ENCODE measurements at places on chromosomes 3 and 15. TPM values are rescaled to one million over a fixed set of nuclear protein-coding genes. Genes with fewer than 3 reads are reported as not detected.
A peak's percentile ranks its signal among the peaks of the same experiment; 100 is the strongest.

- DNase-seq: no peak
These were observed 512.6 kb upstream of the ADAMTS9 start for GRCh38 chr3:65200310-65200970.

Gene PP2D1
- polyA plus RNA-seq: 0.91 TPM

Gene DPPA2
- polyA plus RNA-seq: not detected

DNA sequence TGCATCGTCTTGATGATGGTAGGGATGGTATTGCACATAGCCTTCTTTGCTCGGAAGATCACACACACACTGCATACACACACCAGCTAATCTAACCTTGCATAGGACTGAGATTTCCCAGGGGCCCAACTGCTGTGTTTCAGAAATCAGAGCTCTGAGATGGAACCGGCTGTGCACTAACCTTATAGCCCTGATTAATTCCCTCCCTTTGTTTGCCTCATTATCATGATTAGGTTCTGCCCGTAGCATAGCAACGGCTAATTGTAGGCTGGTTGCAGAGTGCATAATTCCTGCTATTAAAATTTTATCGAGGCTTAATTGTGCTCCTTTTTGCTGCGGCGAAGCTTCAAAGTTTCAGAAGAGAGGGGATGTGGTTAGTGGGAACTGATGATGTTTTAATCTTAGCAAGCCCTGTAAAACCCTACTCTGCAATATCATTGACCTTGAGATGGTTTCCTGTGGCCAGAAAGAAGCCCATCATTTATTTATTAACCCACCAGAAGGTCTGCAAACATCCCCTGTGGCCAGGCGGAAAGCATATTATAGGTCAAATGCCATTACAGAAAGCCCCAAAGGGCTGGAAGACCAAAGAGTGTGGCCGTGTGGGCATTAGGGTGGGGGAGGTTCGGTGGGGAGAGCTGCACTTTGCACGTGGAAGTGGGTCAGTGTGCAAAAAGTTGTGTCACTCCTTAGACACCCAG, 56.2 kb upstream of the GLCE start:
- DNase-seq: no peak

DNA sequence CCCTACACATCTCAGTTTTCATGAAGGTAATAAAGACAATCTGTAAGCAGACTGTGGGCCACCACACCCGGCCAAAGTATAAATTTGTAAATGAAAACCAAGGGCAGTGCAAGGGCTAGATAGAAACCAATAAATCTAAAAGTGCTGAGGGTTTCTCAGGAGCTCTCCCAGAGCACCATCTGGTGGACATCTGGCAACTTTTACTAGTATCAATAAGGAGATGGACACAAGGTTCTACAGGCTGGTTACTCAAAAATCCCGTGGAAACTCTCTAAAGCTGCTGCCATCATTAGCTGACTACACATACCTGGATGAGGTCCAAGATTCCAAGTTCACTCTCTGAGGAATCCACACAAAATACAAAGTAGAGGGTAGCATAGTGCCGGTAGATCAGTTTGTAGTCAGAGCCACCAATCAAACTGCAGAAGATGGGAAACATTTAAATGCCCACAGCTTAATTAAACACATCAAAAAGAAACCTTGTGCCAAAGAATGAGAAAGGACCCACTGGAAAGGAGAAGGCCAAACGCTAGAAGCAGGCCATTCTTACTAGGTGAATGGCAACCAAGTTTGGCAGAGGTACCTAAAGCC, 5.5 kb downstream of the AP3S2 start:
- no peak for DNase-seq

GRCh38 chr15:68210821-68211655, 5.9 kb upstream of the CALML4 start:
- no peak for DNase-seq

DNA sequence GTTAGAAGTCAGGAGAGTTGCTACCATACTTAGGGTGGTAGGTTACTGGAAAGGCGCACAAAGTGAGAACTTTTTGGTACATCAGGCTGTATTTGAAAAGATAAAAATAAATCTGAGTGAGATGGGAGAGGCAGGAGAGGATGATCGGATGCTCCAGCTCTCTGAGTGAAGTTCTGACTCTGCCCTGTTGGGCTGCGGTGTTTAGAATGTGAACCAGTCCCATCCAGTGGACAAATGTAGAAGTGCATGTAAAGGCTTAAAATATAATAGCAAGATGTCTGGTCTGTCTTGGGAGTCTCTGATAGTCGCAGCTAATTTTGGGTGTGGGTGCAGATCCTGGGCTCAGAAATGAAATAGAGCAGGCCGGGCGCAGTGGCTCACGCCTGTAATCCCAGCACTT, 30.4 kb downstream of the ACKR2 start:
- DNase-seq: peak; percentile 47

- DNase-seq: peak; percentile 82
These were observed 51.8 kb downstream of the CHST2 start for GRCh38 chr3:143171141-143171980.

- no peak for DNase-seq
These were observed 140.0 kb downstream of the CBLB start for GRCh38 chr3:105728771-105729312.

DNA sequence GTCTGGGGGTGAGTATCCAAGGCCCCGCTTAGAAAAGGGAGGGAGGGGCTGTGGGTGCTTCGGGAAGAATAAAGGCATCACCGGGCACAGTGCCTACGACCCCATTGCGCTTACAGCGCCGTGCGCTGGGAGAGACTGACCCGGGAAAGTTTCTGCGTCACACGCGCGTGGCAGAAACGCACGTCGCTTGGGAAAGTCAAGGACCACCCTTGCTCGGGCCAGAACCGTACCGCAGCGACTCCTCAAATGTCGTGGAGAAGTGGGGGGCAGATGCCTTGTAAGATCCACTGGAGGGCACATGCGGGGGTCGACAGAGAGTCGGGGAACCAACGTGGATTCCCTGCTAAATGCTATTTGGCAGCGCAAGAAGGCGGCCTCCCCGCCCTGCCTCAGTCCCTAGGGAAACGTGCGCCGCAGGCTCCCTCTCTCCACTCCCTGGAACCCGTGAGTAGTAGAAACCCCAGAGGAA, 2.4 kb downstream of the ADAMTS9 start:
- DNase-seq: peak; percentile 75

DNA sequence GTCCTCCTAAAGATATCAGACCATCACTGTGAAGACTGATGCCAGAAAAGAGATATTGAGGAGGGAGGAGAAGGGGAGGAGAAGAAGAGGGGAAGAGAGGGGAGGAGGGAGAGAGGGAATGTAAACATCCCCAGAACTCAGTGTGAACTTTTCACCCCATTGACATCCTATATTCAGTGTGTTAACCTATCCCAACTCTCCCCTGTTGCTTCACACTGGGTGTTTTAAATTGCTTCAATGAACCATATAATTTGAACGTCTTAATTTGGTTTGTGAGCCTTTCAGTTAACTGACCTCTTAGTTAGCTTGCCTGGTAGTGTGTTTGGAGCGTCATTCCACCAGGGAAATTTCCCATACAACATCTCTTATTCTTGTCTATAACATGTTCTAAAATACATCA, 29.8 kb upstream of the PTPRG start:
- DNase-seq: no peak

DNA sequence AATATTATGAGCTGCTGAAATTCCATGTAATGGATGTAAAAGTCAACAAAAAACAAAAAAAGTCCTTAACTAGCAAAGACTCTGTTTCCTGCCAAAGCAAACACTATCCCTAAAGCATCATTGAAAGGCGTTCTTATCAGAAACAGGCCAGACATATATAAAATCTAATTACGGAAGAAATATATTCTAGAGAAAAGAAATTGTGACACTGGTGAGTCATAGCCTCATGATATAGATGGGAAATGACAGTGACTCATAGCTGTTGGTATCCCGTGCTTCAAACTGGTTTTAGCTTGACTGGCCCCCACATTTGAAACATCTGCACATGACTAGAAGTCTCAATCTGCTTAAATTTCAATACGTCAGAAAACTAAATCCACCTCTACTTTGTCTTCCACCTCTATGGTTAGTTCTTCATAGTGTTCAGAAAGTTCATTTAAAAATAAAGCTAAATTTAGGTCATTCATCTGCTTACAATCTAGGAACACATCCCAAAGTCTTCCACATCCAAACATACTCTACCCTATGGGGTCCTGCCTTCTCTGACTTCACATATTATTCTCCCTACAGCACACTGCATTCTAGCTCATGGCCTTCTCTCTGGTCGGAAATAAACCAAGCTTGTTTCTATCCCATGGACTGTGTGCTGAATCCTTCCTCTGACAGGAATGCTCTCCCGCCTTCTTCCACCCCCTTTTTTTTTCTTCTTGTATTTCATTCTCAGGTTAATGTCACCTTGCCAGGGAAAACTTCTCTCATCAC, 456.3 kb upstream of the ARRDC4 start:
- DNase-seq: no peak

All from right lung (tissue), 10 donors.